ENCODE measurements at places on chromosomes 5 and 9.

- DNase-seq: no peak
Observed at GRCh38 chr9:98010445-98010844, 27.3 kb downstream of the ANP32B start.

- no peak for DNase-seq
Observed at GRCh38 chr5:157046041-157046440, 12.9 kb downstream of the HAVCR1 start.

DNA sequence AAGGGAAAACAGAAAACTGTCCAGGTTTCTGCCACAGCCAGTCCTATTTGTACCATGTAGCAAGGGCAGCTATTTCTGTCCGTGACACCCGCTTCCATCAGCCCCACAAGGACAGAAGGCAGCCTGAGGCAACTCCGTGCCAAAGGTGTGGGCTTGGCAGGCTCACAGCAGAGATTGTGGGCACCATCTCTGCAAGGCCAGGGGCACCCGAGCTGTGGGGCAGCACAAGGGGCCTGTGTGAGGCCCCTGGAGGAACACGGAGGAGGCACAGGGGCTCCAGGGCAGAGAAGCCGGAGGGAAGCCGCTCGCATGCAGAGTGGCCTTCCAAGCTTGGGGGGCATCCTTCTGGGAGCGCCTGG lies 43.5 kb downstream of the COL23A1 start:
- no peak for DNase-seq

DNA sequence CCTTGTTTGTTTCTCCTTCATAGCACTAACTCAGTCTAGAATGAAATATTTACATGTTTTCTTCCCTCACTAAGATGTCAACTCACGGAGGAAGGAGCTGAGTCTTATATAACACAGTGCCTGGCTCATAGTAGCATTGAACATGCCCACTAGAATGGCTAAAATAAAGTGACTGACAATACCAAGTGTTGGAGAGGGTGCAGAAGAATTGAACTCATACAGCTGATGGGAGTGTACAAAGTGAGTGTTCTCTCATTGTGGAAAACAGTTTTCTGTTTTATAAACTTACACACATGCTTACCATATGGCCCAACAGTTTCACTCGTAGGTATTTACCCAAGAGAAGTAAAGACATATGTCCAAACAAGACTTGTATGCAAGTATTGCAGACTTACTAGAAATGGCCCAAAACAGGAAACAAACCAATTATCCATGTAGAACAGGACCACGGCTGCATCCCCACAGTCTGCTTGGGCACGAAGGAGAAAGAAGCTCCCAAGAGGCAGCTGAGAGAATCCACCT lies 87.5 kb downstream of the PPARGC1B start:
- DNase-seq: no peak

DNA sequence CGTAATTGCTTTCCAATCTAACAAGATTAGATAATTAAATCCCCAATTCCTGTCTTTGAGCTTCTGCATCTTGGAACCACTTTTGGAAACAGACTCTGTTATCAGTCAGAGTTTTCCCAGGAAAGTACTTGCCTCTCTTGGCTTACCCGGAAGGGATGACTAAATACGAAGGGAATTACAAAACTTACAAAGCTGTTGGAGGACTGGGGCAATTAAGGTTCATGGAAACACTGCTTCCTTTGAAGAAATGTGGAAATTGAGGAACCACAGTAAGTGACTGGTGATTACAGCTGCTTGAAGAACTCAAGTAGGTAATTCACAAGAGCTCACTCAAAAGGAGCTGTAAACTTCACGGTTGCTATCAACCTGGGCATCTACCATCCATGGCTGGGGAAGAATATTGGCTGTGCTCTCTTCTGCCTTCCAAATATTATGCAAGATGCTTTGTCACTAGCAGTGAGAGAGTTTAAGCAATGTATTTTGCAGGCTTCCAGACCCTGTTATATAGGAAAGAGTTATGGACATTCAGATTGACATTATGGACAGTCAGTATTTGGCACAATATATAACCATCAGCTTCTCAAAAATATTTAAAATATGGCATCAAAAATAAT lies 104.6 kb upstream of the MAN2A1 start:
- DNase-seq: no peak

DNA sequence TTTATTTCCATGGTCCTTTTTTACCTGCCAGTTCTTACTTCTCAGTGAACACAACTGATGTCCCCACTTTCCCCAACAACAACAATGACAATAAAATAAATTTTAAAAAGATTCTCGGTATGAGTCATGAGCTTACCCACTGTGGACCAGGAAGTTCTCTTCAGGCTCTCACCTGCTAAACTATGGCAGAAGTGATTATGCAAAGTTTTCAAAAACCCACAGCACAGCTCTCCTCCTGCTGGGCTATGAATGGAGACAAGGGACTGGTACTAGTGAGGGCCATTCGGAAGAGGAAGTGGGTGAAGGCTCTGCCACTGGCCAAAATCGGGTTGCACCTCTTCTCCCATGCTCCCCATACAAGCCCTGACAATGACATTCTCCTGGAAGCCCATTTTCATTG lies 429.4 kb downstream of the PIK3R1 start:
- DNase-seq: no peak

All from activated T-cell treated with anti-CD3 and anti-CD28 coated beads for 1 hour (primary cell).